ENCODE measurements at places on chromosomes 7 and 10.

DNA sequence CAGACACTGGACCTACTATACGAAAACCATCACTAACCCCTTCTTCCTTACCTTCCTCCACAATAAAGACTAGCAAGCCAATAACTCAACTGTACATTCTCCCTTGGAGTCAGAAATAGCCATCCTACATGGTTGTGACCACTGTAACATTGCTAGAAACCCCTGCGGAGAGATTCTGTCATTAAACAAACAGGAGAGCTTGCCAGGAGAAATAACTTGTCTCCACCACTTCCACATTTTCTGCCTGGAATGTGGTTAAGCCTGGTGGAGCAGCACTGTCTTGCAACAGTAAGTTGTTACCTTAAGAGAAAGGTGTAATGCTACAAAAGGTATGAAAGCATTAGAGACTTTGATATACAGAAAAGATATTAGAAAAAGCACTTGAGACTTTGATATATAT lies 45.8 kb downstream of the THSD7A start:
- no peak for DNase-seq

DNA sequence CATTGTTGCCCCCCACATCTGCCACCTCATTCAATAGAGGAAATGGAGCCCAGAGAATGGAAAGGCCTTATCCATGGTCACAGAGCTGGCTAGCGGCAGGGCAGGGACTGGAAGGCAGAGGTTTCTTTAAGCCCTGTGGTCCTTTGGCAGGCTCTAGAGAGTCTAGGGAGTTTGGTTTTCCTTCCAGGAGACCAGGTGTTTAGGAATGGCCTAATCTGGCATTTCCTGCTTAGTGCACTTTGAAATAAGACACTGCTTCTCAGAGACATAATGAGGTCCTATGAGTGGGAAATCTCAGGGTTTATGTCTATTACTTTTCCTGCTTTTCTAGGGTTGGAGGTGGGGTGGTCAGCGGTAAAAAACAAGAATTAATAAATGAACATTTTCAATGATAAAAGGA lies 6.1 kb downstream of the MARVELD1 start:
- DNase-seq: no peak

GRCh38 chr7:2821842-2822507 lies 22.1 kb downstream of the GNA12 start:
- no peak for DNase-seq

GRCh38 chr10:115965376-115965775 lies 307.6 kb downstream of the GFRA1 start:
- no peak for DNase-seq

DNA sequence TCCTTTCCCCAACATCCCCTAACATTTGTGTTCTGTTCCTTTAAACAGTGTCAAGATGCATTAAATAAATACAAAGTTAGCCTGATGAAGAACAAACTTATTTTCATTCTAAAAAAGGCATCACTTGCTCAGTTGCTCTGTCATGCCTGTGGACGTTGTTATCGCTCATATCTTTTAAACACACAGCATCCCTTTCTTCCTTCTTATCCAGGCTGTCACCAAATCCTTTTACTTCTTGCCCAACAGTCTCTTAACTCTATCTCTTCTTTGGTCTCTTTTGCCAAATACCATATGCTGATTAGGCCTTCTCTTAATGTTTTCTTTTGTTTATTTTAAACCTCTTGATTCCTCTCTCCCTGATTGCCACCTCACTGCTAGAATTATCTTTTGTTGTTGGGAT lies 43.9 kb downstream of the DKK1 start:
- DNase-seq: no peak

- no peak for DNase-seq
Measured at GRCh38 chr10:21169271-21169670, 272.2 kb upstream of the NEBL start.

DNA sequence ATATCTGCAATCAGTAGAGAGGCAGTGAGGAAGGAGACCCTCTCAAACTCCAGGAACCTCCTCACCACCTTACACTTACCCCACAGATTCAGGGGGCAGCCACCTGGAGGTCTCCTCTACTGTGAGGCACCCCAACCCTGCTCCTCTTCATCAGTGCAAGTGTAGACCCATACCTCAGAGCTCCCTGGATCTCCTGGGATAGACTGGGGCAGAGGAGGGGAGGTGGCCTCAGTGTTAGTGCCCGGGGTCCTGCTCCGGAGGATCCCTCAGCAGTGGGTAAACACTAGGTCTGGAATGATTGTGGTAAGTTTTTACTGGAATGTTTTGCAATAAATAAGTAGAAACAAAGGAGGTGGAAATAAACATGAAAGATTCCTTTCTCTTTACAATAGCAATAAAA lies 31.1 kb downstream of the ANTXRL start:
- DNase-seq: no peak

- DNase-seq: no peak
Measured at GRCh38 chr10:69885379-69886013, 83.8 kb downstream of the COL13A1 start.

GRCh38 chr10:78768041-78768835 lies 300.5 kb upstream of the ZMIZ1 start:
- no peak for DNase-seq

DNA sequence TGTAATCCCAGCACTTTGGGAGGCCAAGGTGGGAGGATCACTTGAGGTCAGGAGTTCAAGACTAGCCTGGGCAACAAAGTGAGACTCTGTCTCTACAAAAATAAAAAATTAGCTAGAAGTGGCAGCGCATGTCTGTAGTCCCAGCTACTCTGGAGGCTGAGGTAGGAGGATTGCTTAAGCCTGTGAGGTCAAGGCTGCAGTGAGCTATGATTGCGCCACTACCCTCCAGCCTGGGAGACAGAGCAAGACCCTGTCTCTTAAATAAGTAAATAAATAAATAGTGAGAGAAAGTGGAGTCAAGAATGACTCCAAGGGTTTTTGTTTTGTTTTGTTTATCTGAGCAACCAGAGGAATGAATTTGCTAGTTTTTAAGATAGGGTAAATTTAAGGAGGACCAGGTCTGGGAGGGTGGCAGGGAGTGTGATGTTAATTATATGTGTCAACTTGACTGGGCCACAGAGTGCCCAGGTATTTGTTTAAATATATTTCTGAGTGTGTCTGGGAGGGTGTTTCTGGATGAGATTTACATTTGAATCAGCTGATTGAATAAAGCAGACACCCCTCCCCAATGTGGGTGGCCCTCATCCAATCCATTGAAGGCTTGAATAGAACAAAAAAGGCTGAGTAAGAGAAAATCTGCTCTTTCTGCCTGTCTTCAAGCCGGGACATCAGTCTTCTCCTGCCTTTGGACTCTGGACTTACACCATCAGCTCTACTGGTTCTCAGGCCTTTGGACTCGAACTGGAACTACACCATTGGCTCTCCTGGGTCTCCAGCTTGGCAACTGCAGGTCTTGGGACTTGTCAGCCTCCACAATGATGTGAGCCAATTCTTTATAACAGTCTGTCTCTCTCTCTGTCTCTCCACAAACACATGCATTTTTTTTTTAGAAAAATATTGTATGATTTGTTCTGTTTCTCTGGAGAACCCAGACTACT lies 23.5 kb downstream of the IMPDH1 start:
- DNase-seq: no peak

- no peak for DNase-seq
Measured at GRCh38 chr7:116801092-116801710, 61.2 kb upstream of the CAPZA2 start.

DNA sequence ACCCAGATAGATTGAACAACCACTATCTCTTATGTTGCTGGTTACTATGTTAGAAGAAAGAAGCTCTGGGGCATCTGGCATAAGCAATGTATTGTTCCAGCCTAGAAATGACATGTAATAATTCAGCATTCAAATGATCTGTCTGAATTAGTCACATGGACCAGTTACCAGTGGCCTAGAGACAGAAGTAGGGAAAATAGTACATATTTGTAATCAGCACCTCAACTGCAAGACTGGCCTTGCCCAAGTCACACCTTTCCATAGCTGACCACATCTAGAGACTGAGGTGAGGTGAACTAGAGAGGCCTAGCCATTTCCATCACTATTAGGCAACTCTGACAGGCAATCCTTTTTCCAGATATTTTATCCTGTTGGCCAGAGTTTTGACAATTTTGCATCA lies 315.6 kb upstream of the KCND2 start:
- DNase-seq: no peak

DNA sequence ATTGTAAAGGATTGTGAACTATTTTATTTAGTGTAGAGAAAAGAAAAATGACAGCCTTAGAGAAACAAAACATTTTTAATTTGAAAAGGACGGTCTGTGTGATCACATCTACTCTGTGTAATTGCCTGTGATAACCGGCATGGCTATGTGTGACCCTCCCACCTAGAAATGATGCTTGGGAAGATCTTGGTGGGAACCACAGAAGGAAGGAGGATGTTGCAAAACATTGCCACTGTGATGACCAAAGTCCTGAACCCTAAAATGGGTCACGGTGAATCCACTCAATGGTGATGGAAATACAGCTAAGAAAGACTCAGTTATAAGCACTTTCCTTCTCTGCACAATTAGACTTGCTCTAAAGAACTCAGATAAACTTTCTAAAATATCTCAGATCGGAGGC lies 221.3 kb upstream of the FRMD4A start:
- DNase-seq: no peak

DNA sequence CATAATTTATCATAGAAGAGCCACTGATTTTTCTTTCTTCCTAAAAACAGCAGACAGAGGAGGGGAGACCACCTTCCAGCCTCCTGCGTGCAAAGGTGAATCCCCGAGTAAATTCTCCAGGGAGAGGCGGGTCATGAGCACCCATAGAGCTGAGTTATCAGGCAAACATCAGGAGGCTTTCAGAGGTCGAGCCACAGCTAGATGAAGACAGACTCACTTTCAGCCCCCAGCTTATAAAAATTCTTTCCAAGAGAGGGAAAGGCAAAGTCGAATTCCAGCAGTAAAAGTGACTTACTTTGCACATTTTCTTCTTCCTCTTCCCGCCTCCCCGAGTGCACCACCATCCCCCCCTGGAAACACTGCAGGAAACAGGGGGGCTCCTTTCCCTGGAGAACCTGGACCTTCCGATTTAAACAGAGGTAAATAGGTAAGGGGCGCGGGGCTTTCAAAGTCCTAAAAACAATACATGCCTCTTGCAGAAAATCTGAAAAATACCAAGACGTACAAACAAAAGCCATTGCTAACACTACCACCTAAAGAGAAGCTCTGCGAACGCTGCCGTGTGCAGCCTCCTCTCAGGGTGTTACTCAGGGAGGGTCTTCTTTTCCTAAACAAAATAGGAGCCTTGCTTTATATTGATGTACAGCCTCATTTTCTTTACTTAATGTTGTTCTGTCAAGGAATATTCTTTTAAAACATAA lies 163.8 kb downstream of the SVIL start:
- no peak for DNase-seq

- DNase-seq: no peak
Measured at GRCh38 chr7:95910341-95910740, 138.0 kb downstream of the DYNC1I1 start.

- no peak for DNase-seq
Measured at GRCh38 chr10:95795602-95796001, 39.6 kb downstream of the ENTPD1 start.

GRCh38 chr7:55965805-55966421 lies 1.5 kb downstream of the NIPSNAP2 start:
- DNase-seq: no peak

GRCh38 chr10:46534828-46535524 lies 21.5 kb downstream of the GPRIN2 start:
- no peak for DNase-seq

GRCh38 chr7:64868499-64868898 lies 34.6 kb upstream of the ZNF273 start:
- DNase-seq: no peak

DNA sequence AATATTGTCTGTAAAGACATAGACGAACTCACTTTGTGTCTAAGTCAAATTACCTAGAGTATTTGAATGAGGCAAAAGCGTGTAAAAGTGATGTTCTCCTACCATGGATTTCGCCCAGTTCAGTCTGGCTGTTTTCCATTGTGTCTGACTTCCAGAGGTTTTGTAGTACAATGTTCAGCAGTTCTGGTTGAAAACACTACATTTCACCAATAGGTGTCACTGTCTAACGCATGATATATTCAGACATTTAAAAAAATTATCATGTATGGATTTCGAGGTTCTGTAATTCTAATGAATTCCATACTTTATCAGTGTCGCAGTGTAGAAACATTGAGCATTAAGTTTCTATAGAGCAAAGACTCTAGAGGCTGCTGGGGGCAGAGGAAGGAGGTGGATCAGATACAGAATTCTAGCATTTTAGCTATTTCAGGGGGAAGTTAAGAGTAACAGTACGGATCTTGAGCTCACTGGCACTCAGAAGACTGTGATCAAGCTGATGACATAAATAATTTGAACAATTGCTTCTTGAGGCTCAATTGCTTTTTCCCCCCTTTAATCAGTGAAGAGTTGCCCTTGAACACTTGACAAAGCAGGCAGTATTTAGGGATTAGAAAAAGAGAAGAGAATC lies 196.9 kb upstream of the RHOBTB1 start:
- DNase-seq: no peak

DNA sequence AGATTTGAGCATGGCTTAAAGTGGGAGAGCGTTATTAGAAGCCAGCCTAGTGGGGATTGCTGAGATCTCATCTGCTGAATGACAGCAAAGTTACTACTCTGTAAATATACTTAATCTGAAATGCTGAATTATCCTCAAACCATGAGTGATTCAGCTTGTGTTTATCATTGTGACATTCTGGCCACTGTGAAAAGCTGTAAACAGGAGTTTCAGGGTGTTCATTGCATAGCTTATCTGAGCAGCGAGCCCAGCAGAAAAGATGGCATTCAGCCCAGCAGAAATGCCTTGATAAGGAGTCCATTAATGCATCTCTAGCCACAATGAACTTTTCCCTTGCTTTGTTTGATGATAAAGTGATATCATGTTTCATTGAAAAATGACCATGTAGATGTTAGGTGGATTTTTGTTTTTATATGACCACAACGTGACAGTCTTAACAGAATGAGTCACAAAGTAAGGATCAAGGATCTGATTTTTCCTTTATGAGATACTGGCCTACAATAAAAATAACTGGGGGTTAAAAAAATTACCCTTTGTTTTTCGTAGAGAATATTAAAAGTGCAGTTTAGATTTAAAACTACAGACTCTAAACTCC lies 7.8 kb downstream of the TES start:
- DNase-seq: no peak

DNA sequence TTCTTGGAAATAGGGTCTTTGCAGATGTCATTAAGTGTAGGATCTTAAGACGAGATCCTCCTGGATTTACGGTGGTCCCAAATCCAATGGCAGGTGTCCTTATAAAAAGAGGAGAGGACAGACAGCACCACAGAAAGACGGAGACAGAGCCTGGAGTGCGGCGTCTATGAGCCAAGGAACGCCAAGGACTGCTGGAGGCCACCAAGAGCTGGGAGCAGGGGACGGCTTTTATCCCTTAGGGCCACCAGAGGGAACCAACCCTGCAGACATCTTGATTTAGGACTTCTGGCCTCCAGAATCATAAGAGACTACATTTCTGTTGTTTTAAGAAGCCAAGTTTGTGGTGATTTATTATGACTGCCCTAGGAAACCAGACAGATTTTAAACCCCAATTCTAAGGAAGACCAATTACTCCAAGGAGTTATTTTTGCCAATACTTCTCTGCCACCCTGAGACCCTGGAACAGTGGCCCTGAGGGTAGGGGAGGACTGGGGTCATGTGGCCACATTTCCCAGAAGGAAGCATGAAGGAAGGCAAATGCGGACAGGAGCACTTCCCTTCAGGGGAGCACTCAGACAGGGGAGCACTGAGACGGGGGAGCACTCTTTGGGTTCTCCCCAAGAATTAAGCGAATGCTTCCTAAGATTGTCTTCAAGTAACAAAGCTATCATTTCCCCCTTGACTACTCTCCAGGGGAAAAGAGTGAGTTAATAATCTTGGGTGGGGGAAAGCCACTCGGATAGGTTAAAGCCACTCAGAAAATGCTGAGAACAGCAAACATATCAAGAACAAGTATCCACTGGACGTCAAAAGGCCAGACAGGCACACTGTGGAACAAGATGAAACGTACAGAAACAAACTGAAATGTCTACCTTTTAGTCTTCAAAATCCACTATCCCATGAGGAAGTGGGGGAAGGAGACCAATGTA lies 67.5 kb downstream of the CHST15 start:
- DNase-seq: no peak
